ENCODE measurements at places on chromosomes 4 and X. TPM values are rescaled to one million over a fixed set of nuclear protein-coding genes. Genes with fewer than 3 reads are reported as not detected.

GRCh38 chrX:71859637-71860036, 51.0 kb upstream of the NHSL2 start:
- no peak overlapping the region for H3K4me3 ChIP-seq
- H3K4me1 ChIP-seq = no peaks in the 10 kb centered on the region

DNA sequence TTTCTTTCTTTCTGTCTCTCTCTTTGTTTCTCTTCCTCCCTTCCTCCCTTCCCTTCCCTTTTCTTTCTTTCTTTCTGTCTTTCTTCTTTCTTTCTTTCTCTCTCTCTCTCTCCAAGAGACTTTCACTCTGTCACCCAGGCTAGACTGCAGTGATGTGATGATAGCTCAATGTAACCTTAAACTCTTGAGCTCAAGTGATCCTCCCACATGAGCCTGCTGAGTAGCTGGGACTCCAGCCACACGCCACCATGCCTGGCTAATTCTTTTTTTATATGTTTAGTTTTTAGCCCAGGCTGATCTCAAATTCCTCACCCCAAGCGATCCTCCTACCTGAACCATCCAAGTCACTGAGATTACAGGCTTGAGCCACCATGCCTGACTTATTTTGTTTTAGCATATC, 64.3 kb upstream of the EMCN start:
- peak; percentile 46 for DNase-seq
- no peaks in the 10 kb centered on the region for H3K4me1 ChIP-seq
- no peaks in the 10 kb centered on the region for H3K27me3 ChIP-seq
- no peak overlapping the region for H3K4me3 ChIP-seq

DNA sequence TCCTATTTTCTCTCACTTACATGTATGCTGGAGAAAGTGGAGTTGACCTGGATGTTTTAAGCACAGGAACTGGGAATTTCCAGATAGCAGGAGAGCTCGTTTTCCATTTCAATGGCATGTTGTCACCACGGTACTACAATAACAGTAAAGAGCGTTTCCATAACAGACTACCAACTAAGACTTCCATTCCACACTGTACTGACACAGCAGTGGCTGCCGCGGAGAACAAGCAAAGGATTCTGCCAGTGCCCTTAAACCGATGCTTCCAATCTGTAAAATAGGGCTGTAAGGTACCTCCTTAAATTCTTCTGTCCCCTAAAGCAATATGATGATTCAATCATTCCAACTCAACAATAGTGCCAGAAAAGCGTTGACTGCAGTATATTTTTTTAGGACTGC, 143.9 kb downstream of the KLHL13 start:
- H3K27me3 ChIP-seq = no peaks in the 10 kb centered on the region
- no peaks in the 10 kb centered on the region for H3K4me1 ChIP-seq
- peak overlapping the region; percentile 53 for H3K4me3 ChIP-seq
- H3K27ac ChIP-seq = no peak overlapping the region
- no peaks in the 10 kb centered on the region for H3K36me3 ChIP-seq
- peak; percentile 27 for DNase-seq

- peak; percentile 22 for DNase-seq
- no peaks in the 10 kb centered on the region for H3K27me3 ChIP-seq
- H3K4me1 ChIP-seq = no peaks in the 10 kb centered on the region
- no peak overlapping the region for H3K27ac ChIP-seq
- no peaks in the 10 kb centered on the region for H3K36me3 ChIP-seq
- H3K4me3 ChIP-seq = no peak overlapping the region
Measured at GRCh38 chr4:54484383-54484782, 173.4 kb upstream of the KIT start.

Gene EREG
- 0.44 TPM for total RNA-seq

Data from kidney (tissue), 22 donors.